ENCODE measurements at places on chromosomes 6 and 20.

DNA sequence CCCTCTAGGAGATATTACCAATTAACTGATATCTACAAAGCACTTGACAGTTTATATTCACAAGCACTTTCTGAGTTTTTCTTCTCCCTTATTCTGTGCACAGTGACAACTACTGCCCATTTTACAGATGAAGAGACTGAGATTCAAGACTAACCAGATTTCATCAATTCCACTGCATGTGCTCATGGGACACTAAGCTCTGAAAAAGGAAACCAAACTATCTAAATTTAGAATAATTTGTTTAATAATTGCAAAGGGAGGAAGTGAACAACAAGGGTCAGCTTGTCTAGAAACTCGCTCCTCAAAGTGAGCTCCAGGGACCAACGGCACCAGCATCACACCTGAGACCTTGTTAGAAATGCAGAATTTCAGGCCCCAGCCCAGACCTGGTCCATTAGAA lies 50.8 kb upstream of the MYLIP start:
- DNase-seq: no peak

DNA sequence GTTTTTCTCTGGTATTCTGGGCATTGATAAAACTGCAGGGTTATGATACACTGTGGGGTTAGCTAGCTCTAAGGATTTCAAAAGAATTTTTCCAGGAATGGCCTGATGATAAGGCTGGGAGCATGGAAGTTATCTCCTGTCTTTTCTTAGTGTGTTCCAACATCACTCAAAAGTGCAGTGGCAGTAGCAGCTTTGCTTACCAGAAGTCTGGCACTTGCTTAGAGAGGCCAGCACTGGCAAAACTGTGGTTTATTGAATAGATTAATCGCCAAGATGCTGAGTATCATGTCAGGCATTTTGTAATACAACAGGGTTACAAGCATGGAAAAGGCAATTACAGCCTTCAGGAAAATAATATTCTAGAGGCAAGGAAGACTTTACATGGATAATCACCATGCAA lies 719.5 kb upstream of the GJE1 start:
- DNase-seq: no peak

- DNase-seq: peak; percentile 93
Measured at GRCh38 chr6:159163901-159164370, 5.3 kb upstream of the FNDC1 start.

DNA sequence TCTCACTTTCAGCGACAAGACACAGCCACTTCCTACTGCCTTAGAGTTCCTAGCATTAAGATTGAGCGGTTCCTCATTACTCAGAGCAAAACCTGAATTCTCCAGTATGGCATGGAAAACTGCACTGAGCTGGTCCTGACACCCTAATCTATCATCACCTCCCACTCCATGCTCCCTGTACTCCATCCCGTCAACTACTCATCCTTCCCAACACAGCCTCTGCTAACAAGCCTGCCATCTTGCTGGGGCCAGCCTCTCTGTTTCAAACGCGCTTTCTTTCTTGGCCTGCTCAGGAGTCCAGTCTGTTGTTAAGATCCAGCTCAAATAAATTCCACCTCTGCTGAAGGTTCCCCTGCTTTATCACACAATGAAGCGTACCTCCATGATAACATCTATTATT lies 12.0 kb downstream of the PRKN start:
- DNase-seq: no peak

GRCh38 chr6:158218467-158218866 lies 50.3 kb downstream of the GTF2H5 start:
- DNase-seq: no peak

GRCh38 chr6:18154507-18155149 lies at the start of gene TPMT:
Gene TPMT, minus strand, starts transcription at chr6:18155077. Its CDS starts 5,950 bp downstream, at chr6:18149127.
- DNase-seq: peak; percentile 43

DNA sequence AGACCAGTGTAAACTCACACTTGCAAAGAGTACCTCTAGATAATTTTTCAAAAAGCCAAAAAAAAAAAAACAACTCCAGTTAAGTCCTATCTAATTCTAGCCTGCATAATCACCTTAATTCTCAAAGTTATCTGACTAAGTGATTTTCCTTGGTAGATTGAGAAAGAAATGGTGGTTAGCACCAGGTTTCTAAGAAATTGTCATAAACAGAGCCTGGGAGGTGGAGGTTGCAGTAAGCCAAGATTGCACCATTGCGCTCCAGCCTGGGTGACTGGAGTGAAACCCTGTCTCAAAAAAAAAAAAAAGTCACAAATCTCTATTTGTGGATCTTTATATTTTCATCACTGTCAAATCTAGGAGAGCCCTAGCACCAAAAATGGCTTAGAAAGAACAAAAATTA lies 8.9 kb downstream of the FBXO5 start:
- DNase-seq: no peak

- no peak for DNase-seq
Measured at GRCh38 chr20:23391707-23392310, 29.5 kb downstream of the NAPB start.

DNA sequence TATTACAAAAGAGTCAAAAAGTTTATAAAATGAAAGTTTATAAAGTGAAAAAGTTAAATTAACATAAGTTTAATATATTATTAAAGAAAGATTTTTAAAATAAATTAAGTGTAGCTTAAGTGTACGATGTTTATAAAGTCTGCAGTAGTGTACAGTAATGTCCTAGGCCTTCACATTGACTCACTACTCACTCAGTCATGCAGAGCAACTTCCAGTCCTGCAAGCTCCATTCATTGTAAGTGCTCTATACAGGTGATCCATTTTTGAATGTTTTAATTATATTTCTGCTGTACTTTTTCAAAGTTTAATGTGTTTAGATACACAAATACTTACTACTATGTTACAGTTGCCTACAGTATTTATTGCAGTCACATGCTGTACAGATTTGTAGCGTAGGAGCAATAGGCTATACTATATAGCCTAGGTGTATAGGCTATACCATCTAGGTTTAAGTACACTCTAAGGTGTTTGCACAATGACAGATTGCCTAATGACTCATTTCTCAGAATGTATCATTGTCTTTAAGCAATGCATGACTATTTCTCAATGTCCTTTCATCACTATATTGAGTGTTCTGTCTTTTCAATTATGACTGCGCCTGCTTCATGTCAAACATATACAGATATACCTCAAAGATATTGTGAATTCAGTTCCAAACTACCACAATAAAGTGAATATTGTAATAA lies 1110.3 kb upstream of the MAP3K7 start:
- no peak for DNase-seq

DNA sequence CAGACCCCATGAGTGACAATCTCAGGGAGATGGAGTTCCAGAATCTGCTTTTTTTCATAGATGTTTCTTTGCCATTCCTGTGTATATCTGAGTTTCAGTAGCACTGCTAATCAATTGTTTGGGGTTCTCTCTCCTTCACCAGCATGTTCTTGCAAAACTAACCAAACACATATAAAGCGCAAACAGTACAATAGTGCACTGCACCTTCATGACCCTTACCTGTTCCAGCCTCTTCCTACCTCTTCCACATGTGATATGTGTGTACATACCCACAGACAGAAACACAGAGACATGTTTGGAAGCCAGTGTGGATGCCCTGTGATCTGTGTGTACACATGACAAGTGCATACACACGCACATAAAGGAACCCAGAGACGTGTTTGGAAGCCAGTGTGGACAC lies 1.8 kb upstream of the CEP43 start:
- DNase-seq: no peak

- DNase-seq: no peak
Measured at GRCh38 chr6:39879535-39879934, 54.7 kb downstream of the MOCS1 start.

DNA sequence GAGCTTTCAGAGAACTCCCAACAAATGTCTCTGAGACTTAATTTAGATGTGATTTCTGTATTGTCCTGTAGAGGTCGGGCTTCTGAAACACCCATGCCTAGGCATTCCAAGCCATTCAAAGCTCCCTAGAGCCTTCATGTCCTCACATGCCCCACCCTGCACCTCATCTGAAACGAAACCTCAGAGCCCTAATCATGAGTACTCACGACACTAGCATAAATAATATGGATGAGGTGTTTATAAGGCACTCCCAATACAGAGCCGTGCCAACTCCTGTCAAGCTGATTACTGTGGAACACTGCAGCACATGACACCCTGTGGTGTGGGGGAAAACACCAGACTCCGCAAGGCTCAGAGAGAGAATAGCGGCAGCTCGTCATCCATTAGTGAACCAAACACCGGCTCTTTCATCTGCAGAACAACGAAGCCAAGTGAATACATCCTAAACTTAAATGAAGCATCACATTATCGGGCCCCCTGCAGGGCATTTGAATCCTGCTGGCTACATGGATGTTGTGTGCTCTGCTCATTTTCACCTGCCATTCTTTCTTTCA lies 83.8 kb downstream of the FNDC1 start:
- no peak for DNase-seq

GRCh38 chr6:55676736-55677135 lies 97.7 kb upstream of the HMGCLL1 start:
- no peak for DNase-seq

GRCh38 chr6:33950472-33950881 lies 146.7 kb upstream of the MLN start:
- no peak for DNase-seq

- DNase-seq: no peak
Measured at GRCh38 chr6:88301888-88302768, 136.0 kb upstream of the CNR1 start.

DNA sequence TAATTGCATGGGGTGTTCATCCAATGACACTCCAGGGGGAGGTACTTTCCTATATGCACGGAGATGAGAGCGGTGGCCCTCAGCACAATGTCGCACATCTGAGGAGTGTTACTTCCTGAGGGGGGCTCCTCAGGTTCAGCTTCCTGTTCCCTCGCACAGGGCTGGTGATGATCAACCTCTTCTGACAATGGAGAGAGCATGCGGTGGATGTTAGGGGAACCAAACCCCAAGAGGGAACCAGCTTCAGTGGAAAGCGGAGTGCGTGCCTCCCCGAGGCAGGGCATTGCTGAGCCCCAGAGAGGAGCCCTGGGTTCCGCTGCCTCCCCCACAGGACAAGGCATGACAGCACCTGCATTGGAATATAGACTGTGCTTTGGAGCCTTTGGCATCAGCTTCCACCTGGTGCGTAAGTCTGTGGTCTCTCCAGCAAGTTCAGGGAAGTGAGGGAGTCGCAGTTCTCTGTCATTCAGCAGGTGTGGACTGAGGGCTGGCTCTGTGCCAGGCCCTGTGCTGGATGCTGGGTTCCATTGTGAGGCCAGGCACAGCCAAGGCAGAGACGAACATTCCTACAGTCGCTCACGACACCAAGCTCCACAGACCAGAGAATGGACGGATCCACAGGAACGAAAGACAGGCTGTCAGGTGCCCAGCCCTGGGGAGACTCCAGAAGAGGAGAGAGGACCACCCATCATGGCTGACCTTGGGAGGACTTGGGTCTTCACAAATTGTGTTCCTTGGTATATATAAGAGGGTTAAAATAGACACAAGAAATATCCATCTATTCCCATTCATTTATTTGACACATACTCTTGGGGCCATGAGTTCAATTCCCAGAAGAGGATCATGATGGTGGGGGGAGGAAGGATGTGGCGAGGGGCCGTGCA lies 3.9 kb upstream of the ZNF831 start:
- DNase-seq: no peak

DNA sequence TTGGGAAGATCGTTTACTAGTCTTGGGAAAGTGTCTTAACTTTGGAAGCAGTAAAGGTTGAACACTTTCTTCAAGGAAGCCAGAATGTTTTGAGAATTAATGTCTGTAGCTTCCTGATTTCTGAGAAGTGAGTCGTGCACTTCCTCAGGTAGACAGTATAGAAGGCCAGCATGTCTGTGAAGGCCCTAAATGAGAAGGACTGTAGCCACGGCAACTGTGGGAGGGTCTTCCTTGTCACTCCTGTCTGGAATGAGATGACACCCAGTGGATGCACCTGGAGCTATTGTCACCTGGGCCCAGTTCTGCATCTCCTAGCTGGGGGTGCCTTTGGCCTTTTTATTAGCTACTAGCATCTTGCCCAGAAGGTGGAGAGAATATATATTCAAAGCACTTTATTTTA lies 8.8 kb downstream of the STX16 start:
- DNase-seq: no peak

DNA sequence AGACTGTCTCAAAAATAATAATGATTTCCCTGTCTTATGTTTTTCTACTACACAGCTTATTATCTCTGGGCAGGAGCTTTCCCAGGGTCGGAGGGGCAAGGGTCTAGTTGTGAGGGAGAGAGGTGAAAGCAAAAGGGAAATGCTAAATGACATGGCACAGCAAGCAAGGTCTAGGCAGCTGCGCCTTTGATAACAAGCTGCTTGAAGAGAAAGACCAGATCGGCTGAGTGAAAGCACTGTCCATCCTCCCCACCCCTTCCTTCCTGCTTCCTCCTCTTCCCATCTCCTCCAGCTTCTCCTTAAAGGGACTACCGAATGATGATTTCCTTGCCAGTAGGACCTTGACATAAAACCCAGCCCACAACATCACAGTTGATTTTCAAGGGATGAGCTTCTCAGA lies 158.1 kb upstream of the AKAP12 start:
- DNase-seq: no peak

GRCh38 chr6:164114651-164115050 lies 700.1 kb downstream of the QKI start:
- no peak for DNase-seq

- DNase-seq: no peak
Measured at GRCh38 chr6:72952808-72953630, 272.3 kb downstream of the KHDC1L start.

- DNase-seq: no peak
Measured at GRCh38 chr20:4256874-4257273, 241.5 kb upstream of the RNF24 start.

GRCh38 chr6:166907373-166907841 lies 48.9 kb downstream of the RNASET2 start:
- no peak for DNase-seq

All from femur (tissue), 1 donor.